Right atrium auricular region (tissue), 2 donors: ENCODE measurements at places on chromosomes 13 and 19. TPM values are rescaled to one million over a fixed set of nuclear protein-coding genes. Genes with fewer than 3 reads are reported as not detected.

Gene USE1
- 18.4 TPM for total RNA-seq

DNA sequence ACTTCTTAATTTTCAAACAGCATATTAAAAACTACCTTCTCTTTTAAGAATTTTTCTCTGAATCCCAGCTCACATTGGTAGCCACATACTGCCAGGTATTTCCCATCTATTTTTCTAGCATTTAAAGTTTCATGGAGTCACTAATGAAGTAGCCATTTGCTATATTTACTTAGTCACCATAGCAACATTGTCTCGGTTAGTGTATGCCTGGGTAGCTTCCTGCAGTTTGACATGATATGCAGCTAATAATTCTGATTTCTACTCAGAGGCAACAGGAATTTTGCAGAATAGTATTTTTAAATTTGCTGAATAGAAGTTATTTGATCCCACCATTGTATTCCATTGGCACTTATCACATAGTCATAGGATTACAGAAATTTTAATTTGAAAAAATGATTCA lies 30.9 kb upstream of the KCTD4 start:
- H3K4me1 ChIP-seq, result no peaks in the 10 kb centered on the region
- no peak overlapping the region for H3K4me3 ChIP-seq
- H3K36me3 ChIP-seq, result no peaks in the 10 kb centered on the region
- H3K27ac ChIP-seq, result no peak overlapping the region

- no peaks in the 10 kb centered on the region for H3K4me1 ChIP-seq
- H3K27ac ChIP-seq, result no peak overlapping the region
- H3K4me3 ChIP-seq, result no peak overlapping the region
- H3K36me3 ChIP-seq, result peaks cover 72% of the 10 kb centered on the region
These were observed 10.4 kb downstream of the EXOSC8 start for GRCh38 chr13:37011002-37011401.

Gene MYO1F
- 10.8 TPM for total RNA-seq

DNA sequence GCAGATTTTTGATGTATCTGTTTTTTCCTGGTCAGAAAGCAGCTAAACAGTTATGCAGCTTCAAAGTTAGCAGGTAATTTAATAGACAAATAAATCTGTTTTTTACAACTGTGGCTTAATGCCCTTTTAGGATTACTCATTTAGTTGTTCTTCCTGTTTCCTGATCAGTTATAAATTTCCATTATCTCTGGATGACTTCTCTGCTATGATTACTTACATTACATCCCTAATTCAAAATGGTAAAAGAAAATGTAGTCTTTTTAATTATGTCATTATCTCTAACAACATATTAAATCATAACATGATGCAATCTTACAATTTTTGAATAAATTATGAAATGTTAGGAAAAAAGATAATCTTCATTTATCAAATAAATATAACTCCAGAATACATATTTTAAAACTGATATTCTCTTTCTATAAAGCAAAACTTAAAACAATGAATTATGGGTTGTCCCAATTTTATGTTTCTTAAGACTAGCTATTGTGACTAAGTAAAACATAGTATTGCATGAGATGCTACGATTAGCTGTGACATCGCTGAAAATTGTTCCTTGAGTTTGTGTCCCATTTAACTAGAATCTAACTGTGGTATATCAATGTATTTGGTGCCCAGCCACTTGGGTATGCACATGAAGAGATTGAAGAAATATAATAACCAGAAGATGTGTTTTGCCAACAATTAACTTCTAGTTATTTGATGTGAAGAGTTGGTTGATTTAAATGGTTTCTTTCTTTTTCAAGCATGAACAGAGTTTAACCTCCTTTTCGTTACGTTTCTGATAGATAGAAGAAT lies 605.3 kb upstream of the SPRY2 start:
- no peaks in the 10 kb centered on the region for H3K36me3 ChIP-seq
- H3K27me3 ChIP-seq, result no peaks in the 10 kb centered on the region
- no peak overlapping the region for H3K4me3 ChIP-seq
- no peaks in the 10 kb centered on the region for H3K4me1 ChIP-seq
- no peak for DNase-seq
- H3K27ac ChIP-seq, result no peak overlapping the region

GRCh38 chr13:46866150-46866549 lies 30.7 kb downstream of the HTR2A start:
- H3K27me3 ChIP-seq, result no peaks in the 10 kb centered on the region
- no peaks in the 10 kb centered on the region for H3K36me3 ChIP-seq
- no peaks in the 10 kb centered on the region for H3K4me1 ChIP-seq
- peak; percentile 61 for DNase-seq
- H3K4me3 ChIP-seq, result no peak overlapping the region
- no peak overlapping the region for H3K27ac ChIP-seq

DNA sequence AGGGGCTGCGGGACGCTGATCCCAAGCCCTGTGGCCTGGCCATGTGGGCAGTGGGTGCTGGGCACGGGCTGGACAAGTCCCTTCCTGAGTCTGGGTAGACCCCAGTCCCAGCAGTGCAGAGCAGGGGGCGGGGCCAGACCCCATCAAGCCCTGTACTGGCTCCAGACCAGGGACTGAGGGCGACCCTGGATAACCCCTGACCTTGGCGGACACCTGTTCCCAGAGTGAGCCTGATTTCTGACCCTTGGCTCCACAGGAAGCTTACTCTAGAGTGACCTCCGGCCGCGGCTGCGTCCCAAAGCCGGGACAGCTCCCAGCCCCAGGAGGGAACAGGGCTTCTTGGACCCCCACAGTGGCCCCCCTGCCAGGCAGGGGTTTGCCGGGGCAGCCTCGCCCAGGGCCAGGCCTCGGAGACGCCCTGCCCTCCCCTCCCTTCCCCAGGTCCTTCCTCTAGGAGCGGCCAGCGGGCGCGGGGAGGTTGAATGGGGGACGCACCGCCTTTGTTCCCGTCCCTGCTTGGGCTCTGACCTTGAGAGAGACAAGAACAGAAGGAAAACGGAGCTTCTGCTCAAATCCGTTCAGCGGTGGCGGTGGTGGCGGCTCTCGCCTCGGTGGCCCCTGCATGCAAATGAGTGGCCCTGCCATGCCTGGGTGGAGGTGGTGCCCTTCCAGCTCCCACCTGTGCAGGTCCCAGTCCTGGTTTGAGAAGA lies 2.3 kb upstream of the EFNA2 start:
- peaks cover 8% of the 10 kb centered on the region for H3K27me3 ChIP-seq
- no peak overlapping the region for H3K4me3 ChIP-seq
- H3K27ac ChIP-seq, result no peak overlapping the region
- no peak for DNase-seq
- peaks cover 6% of the 10 kb centered on the region for H3K4me1 ChIP-seq

Gene MZT1
- total RNA-seq, result 10.1 TPM
